AG09309 (cell line): ENCODE measurements at places on chromosomes 7 and 10.

GRCh38 chr7:84638339-84638697 lies 443.7 kb upstream of the SEMA3A start:
- no peak for DNase-seq

GRCh38 chr7:2022021-2022409 lies 210.7 kb downstream of the MAD1L1 start:
- DNase-seq: no peak

GRCh38 chr10:60427148-60427547 lies 37.5 kb upstream of the ANK3 start:
- no peak for DNase-seq

GRCh38 chr7:668139-668931 lies 58.2 kb upstream of the DNAAF5 start:
- peak; percentile 46 for DNase-seq

- no peak for DNase-seq
Measured at GRCh38 chr7:42617806-42618457, 293.9 kb downstream of the C7orf25 start.

GRCh38 chr10:22615101-22615500 lies 99.3 kb downstream of the PIP4K2A start:
- DNase-seq: no peak

GRCh38 chr10:99276848-99277486 lies 41.3 kb upstream of the HPSE2 start:
- DNase-seq: no peak

- DNase-seq: no peak
Measured at GRCh38 chr10:15472008-15472407, 100.9 kb upstream of the FAM171A1 start.

GRCh38 chr7:156384706-156385105 lies 255.9 kb upstream of the RNF32 start:
- DNase-seq: no peak

GRCh38 chr10:61541960-61542359 lies 88.8 kb upstream of the TMEM26 start:
- no peak for DNase-seq

GRCh38 chr10:56547163-56547562 lies 186.1 kb upstream of the ZWINT start:
- DNase-seq: no peak

- no peak for DNase-seq
Measured at GRCh38 chr7:90231304-90231703, 13.7 kb upstream of the CFAP69 start.
